ENCODE measurements at places on chromosomes 13 and 19.
A peak's percentile ranks its signal among the peaks of the same experiment; 100 is the strongest.

DNA sequence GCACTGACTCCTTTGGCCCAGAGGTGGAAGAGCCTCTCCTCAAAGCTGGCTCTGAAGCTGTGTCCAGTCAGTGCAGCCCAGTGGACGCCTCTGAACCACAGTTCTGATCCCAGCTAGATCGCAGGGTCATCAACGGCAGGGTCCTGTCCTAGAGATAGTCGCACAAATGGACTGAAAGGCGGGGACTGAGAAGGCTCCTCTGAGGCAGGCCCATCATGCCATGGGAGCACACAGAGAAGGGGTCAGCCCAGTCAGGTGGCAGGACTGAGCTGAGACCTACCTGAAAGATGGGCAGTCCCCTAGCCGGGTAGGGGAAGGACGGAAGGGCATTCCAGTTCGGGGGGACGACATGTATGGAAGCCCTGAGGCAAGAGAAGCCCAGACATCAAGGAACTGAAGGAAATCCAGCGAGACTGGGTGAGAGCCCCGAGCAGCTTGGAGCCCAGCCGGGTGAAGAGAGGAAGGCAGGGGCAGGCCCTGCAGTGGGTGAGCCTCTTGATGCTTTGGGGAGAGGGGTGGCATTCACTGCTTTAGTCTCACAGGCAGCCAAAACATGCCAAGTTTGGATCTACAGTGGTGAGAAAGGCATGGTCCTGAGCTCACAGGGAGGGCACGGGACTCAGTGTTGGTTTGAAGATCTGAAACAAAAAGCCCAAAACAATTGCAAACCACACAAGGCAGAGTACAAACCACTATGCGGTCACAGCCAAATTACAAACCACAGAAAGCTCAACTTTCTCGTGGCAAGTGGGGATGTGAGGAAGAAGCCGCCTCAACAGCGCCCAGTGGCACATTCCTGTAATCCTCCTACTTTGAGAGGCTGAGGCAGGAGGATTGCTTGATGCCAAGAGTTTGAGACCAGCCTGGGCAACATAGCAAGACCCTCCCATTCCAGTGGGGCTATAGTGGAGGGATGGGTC, 10.0 kb downstream of the CALM3 start:
- DNase-seq, result no peak

- no peak for DNase-seq
Measured at GRCh38 chr19:19402656-19403372, 2.7 kb upstream of the GATAD2A start.

GRCh38 chr19:37655689-37656371, 565 bp upstream of the ZFP30 start:
- DNase-seq, result no peak

GRCh38 chr19:2567580-2567979, 91.7 kb downstream of the GADD45B start:
- DNase-seq, result no peak

DNA sequence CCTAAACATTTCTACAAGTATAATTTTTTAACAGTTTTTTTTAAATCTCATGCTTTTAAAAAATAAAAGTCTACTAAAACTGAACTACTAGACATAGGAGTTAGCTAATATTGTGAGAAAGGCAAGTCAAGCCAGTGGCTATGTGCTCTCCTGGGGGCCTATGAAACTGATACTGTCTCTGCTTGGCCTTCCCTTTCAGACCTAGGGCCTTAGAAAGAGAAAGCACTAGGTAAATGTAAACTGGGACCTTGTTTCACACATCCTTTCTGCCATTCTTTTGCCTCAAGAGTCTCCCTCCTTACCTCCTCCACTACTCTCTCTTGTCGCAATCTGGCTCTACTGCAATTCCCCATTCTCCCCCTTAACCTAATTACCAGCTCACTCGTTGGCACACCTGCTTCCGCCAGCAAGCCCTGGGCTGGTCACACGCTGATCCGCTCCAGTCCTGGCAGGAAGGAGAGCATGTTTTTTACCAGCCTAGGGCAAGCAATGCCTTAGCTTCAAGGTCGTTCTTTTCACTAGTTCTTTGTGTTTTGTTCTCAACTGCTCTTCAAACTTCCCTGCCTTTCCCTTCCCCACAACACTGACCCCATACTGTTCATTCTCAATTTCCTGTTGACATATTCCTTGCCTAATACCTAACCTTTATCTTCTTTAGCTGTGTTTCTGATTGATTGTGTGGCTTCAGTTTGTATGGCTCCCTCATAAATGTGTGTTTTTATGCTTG, 23.1 kb downstream of the TBC1D4 start:
- DNase-seq, result no peak

DNA sequence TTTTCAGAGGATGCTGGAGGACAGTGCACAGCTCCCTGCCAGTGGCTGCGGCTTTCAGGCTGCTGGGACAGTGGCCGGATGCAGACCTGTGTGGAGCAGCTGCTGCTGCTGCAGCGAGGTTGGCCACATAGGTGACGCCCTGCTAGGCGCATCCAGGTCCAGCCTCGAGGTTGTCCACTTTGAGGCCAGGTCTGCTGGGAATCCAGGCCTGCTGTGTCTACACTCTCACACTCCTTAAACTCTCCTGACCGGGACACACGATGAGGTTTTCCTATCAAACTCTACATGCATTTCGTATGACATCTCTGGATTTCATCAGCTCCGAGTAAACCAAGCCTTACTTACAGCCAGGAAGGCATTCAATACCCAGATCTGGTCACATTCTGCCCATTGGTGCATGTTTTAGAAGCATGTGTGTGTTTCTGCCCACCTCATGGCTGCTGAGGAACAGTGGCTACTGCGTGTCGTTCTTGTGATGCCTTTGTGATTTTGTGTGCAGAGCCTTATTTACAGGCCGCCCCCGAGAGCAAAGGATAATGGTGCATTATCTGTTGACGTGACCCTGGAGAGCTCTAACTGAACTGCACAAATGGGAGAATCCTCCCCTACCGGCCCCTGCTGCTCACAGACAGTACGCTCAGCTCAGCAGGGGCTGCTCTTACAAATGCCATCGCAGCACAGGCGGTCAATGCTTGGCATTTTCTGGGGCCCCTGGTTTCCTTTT, 12.3 kb upstream of the MCF2L start:
- no peak for DNase-seq

DNA sequence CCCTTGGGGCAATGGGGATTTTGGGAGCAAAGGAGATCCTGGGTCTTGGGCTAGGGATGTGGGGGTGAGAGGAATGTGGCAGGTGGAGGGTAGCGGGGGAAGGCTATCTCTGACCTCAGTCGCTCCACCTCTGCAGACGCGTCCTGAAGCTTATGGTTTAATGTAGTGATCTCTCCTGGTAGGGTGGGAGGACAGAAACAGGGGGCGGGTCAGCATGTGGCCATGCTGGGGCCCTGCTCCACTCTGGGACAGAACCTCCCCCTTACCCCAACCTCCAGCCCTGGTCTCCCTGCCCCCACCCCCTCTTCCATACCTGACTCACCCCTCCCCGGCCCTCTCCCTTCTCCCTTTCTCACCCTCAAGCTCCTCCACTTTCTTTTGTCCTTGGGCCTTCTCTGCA, 1.4 kb downstream of the BST2 start:
- DNase-seq, result no peak

GRCh38 chr13:108176685-108177274, 38.6 kb downstream of the LIG4 start:
- peak; percentile 1 for DNase-seq

- DNase-seq, result no peak
Measured at GRCh38 chr13:66180836-66181235, 1049.3 kb downstream of the PCDH9 start.

DNA sequence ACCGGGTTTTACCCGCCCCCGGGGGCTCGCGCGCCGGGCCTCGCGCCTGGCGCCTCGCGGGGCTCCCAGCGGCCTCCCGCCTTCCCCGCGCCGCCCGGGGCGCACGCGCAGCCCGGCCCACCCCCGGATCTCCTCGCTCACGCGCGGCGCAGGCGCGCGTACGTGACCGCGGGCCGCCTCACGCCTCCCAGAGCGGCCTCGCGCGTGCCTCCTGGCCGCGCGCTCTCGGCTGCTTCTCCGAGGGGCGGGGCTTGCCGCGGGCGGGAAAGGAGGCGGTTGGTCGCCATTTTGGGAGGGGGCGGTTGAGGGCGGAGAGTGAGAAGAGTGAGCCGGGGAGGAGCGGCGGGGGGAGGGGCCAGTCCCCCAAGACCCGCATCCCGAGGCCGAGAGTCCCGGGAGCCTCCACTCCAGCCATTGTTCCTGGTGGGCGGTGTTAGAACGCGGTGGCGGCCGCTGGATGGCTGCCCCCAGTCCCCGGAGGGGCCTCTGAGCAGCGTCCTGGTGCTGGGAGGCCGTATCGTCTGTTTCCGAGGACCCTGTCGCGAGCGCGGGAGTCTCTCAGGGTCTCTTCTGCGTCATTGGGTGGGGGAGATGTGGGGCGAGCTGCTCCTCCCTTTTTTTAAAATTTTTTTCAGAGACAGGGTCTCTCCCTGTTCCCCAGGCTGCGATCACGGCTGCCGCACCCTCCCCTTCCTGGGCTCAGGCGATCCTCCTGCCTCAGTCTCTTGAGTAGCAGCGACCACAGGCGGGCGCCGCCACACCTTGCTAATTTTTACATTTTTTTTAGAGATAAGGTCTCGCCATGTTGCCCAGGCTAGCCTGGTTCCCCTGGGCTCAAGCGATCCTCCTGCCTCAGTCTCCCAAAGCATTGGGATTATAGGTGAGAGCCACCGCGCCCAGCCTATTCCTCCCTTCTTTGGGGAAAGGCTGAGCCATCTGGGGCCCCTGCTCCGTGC, at the start of gene ZNF541:
TSS of gene ZNF541 (minus strand) at position 78 of the 956 bp plus-strand sequence. CDS start 17,292 bp downstream, outside the sequence.
- no peak for DNase-seq

DNA sequence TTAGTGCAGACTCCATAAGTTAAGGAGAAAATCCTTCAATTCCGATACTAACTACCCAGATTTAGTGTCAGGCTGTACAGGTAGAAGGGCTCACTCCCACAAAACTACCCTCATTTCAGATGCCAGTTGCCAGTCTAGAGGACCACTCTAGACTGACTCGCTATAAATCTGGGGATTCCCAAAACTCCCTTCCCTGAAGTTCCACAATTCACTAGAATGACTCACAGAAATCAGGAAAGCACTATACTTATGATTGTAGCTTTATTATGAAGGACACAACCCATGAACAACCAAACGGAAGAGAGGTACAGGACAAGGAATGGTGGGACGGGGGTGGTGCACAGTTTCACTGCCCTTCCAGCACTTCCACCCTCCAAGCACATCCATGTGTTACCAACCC, 321.2 kb downstream of the DIAPH3 start:
- DNase-seq, result no peak

DNA sequence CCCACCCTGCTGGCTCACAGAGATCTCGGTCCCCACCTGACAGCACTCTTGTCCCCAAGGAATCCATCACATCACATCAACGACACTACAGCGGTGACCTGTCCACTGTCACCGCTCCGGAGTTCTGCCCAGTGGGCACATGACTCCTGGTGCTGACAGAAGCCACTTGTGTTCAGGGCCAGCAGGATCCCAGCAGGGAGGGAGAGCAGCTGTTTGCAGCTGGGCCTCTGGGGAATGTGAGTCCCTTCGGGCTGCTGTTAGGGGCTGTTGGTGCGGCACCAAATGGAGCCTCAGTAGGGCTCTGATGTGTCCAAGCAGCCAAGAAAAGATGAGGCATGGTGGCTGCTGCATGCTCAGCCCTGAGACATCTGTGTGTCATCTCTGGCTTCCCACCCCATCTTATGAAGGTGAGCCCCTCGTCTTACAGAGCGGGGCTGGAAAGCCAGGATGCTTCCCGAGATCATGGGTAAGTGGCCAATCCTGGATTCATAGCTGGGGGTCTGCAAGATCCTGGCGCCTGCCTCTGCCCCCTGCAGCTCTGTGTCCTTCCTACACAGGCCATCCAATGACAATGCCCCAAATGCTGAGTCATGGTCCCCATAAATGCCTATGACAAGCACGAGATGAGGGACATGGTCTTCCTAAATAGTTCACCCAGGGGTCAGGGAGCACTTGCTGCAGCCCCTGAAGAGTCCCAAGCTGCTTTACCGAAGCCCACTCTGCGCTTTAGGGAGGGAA, 56.0 kb downstream of the F2RL3 start:
- DNase-seq, result no peak

DNA sequence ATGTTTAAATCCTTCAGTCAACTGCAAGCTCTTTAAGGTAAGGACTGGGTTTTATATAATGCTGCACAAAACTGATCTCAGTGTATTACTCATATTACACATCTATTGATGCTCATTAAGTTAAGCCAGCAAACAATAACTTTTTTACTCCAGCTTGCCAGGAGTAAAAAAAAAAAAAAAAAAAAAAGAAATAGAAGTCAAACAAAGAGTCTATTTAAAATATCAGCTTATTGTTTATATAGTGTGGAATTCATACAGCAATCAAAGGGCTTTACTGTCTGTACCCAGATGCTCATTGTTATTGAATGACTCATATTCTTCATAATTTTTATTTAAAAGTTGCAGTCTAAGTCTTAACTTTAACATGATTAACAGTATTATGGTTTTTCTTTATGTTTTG, 21.8 kb upstream of the KBTBD7 start:
- DNase-seq, result no peak

- DNase-seq, result peak; percentile 44
Measured at GRCh38 chr19:32599736-32600157, 18.8 kb downstream of the PDCD5 start.

GRCh38 chr19:8877854-8878705, 45.9 kb downstream of the MBD3L1 start:
- no peak for DNase-seq

DNA sequence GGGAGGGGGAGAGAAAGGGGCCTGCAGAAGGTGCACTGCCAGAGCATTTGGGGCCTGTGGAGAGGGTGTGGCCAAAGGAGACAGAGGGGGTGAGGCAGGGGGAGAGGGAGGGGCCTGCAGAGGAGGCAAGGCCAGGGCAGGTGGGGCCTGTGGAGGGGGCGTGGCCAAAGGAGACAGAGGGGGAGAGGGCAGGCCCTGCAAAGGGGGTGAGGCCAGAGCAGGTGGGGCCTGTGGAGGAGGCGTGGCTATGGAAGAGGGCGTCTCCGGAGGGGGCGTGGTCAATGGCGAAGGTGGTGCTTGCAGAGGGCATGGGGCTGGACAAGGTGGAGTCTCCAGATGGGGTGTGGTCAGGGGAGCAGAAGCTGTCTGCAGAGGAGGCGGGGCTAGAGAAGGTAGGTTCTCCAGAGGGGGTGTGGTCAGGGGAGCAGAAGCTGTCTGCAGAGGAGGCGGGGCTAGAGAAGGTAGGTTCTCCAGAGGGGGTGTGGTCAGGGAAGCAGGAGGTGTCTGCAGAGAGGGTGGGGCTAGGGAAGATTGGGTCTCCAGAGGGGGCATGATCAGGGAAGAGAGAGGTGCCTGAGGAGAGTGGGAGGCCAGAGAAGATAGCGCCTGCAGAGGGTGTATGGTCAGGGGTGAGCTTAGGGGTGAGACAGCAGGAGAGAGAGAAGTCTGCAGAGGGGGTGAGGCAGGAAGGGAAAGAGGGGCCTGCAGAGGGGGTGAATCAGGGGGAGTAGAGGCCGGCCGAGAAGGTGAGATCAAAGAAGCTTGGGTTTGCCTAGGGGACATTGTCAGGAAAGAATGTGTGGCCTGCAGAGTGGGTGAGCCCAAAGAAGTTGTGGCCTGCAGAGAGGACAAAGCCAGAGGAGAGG, 3.4 kb downstream of the PRR36 start:
- DNase-seq, result no peak

All from glomerular endothelial cell (primary cell).